Spleen (tissue), 13 donors: ENCODE measurements at places on chromosomes 7 and 10. TPM values are rescaled to one million over a fixed set of nuclear protein-coding genes. Genes with fewer than 3 reads are reported as not detected.

Gene SFRP4
- total RNA-seq = 52.4 TPM

Gene EVX1
- total RNA-seq = not detected

Gene SPDYE11
- total RNA-seq = not detected

Gene RNF148
- total RNA-seq = 0.54 TPM

Gene PKD2L1
- 3.0 TPM for total RNA-seq

- DNase-seq = peak; percentile 85
These were observed 14.7 kb upstream of the C7orf33 start for GRCh38 chr7:148575640-148576411.

DNA sequence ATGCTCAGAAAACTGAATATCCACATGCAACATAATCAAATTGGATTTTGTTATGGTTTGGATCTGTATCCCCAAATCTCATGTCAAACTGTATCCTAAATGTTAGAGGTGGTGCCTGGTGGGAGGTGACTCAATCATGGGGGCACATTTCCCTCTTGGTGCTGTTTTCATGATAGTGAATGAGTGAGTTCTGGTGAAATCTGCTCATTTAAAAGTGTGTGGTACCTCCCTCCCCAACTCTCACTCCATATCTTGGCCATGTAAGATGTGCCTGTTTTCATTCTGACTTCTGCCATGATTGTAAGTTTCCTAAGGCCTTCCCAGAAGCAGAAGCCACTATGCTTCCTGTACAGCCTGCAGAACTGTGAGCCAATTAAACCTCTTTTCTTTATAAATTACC lies 239.6 kb upstream of the KLF14 start:
- no peak for DNase-seq

DNA sequence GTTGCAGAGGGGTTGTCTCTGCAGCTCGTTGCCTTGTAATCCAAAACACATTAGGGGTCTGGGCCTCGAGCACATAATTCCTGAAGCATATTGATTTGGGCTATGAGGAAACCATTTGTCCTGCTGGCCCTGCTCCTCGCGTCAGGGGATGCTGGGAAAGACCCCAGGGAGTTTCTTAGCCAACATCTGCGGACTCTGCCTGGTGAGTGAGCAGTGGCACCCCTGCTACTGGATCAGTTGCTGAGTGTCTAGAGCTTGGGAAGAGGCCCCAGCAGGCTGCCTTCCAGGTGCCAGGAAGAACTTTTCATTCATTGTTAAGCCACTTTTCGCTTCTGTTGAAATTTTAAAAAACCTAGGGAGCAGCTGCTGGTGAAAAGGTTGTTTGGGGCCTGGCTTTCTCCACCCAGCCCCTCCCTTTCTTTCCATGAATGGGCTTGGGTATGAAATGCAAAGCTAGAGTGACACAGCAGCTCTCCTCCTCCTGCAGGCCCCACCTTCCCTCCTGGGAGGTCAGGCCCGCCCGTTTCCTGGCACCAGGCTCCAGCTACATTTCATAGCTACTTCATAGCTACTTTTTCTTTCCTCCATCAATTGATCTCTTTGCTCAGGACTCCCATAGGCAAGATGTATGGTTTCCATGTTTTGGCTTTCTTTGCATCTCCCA lies 26.8 kb downstream of the TACR2 start:
- no peak for DNase-seq

GRCh38 chr7:137032436-137032835 lies 164.0 kb downstream of the CHRM2 start:
- DNase-seq = no peak
